Activated gamma-delta T cell (primary cell): ENCODE measurements at places on chromosomes 2 and 18.

GRCh38 chr2:88751768-88752167 is 60.3 kb downstream of the RPIA start:
- DNase-seq, result no peak

GRCh38 chr2:177742851-177743250 is 329.7 kb downstream of the PDE11A start:
- DNase-seq, result no peak

GRCh38 chr2:161316701-161317100 is 8.5 kb downstream of the PSMD14 start:
- DNase-seq, result no peak

GRCh38 chr2:237734905-237735623 is 63.5 kb upstream of the RBM44 start:
- no peak for DNase-seq

DNA sequence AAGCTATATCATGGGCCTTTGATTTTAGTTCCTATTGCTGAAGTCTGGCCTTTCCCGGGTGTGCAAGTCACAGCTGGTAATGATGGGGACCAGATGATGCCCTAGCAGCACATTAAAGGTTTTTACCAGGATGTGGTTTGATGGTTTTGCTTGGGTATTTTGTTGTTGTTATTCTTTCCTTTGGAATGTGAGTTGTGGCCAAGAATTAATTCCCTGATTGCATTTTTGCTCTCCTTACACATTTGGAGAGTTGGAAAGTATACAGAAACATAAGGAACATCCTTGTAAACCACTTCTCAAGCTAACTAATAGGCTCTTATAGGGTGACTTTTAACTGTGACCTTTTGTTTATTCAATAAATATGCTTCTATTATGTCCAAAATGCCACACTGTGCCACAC is 154.1 kb upstream of the MMADHC start:
- no peak for DNase-seq

GRCh38 chr2:172535119-172535518 is 20.8 kb upstream of the PDK1 start:
- DNase-seq, result no peak

DNA sequence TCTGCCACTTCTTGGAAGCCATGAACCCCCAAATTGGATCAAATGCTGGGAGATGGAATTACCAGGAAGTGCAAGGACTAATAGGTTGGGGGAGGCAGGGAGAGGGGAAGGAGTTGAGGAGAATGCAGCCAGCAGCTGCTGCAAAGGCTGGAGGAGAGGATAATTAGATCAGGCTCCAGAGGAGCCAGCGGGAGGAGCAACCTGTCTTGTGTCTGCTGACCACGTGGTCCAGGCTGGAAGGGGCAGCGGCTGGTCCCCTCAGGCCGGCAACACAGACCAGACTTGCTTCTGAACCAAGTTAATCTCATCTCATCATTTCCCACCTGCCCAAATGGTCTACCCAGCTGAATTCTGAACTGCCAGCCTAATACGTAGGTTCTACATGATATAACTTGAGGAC is 68.3 kb downstream of the MRO start:
- DNase-seq, result no peak
